ENCODE measurements at places on chromosomes 12 and 14.

- no peak for DNase-seq
Measured at GRCh38 chr12:77324416-77324762, 259.0 kb upstream of the E2F7 start.

- DNase-seq = peak; percentile 88
Measured at GRCh38 chr14:103418481-103418818, 33.2 kb downstream of the MARK3 start.

- no peak for DNase-seq
Measured at GRCh38 chr12:78060186-78060585, 229.5 kb downstream of the NAV3 start.

- DNase-seq = no peak
Measured at GRCh38 chr14:103008768-103009357, 48.5 kb downstream of the CDC42BPB start.

- DNase-seq = no peak
Measured at GRCh38 chr12:124474709-124475108, 92.7 kb downstream of the NCOR2 start.

- no peak for DNase-seq
Measured at GRCh38 chr14:24399999-24400718, 1.4 kb downstream of the NYNRIN start.

DNA sequence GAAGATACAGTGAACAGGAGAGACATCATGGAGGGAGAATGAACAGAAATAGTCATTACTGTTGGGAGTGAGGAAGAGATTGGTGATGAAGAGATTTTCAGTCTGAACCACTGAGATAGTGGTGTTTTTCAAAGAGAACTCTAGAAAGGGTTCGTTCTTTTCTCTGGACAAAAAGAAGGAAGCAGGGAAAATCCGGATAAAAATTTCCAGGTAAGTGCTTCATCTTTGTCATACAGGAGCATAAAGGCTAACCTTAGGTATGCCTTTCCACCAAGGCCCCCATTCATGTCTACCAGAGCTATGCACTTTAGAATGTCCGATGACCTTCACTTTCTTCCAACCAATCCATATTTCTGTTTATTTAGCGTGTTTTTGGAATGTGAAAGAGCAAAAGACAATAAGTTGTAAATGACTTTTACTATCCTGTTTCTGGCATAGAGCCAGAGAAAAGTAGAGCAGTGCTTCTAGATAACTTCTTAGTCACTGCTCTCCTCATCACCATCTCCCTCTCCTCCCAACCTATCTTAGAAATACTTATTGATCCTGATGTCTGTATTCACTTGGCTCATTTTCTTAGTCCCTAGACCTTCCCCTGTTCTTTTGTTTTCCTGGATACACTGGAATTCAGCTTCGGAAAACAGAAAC lies 116.5 kb downstream of the TTC6 start:
- DNase-seq = no peak

- DNase-seq = no peak
Measured at GRCh38 chr12:4277857-4278256, 4.3 kb downstream of the CCND2 start.

DNA sequence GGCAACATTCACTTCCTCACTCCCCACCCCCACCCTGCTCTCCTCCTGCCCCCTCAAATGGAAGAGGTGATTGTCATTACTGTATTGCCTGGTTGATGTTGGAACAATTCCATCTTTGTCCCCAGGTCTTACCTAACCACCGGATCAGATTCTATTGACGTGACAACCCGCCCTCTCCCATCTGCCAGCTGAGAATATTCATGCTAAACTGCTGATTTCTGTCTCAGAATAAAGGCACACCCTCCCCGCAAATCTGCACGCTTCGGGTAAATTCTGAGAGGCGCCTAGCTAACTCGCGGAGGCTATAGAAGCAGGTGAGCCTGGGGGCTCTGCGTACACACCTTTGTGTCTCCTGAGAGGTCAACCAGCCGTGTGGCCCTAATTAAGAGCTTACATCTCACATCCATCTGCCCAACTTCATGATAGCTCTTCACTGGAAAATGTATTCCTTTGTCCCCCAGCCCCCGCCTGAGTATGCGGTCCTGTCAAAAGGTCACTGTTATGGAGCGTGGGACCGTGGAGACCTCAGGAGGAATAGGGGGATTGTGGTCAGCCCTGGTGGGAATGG lies 1054.3 kb downstream of the VRK1 start:
- DNase-seq = no peak

DNA sequence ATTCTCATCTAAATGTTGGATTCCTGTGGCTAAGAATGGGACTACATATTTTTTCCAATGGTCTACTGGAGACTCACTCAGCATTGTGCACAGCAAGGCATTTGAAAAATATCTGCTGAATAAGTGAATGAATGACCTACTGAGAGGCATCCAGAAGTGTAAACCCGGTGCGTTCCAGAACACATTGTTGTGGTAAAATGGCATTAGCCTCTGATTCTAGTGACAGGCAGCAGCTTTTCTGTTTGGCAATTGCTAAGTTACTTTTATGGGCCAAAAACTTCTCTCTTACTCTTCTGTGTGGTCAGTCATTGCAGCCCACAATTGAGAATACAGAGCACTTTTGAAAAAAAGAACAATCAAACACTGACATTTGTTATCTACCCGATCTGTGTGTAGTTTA lies 36.5 kb downstream of the WIF1 start:
- no peak for DNase-seq

- DNase-seq = no peak
Measured at GRCh38 chr12:19759227-19759626, 319.9 kb downstream of the AEBP2 start.

GRCh38 chr14:73553845-73554244 lies 4.9 kb downstream of the HEATR4 start:
- no peak for DNase-seq

- DNase-seq = no peak
Measured at GRCh38 chr12:132067182-132067581, 76.9 kb downstream of the DDX51 start.

DNA sequence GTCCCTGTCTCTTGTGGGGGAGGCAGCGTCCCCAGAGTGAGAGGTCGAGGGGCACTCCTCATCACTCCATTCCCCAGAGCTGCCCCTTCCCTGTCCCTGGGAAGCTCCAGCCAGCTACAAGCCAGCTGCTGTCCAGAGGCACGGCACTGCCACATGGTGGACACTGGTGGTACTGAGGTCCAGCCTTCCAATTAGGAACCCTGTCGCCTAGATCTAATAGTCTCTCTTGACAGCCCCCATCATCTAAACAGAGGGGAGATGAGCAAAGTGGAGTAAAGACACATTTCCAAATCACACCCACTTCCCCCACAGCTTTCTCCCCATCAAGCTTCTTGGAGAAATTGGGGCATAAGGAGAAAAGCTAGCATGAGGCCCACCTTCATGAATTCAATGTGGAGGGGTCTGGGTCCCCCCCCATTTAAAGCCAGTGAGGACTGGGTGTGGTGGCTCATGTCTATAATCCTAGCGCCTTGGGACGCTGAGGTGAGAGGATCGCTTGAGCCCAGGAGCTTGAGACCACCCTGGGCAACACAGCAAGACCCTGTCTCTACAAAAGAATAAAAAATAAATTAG lies 2.1 kb upstream of the INHBE start:
- DNase-seq = peak; percentile 42

DNA sequence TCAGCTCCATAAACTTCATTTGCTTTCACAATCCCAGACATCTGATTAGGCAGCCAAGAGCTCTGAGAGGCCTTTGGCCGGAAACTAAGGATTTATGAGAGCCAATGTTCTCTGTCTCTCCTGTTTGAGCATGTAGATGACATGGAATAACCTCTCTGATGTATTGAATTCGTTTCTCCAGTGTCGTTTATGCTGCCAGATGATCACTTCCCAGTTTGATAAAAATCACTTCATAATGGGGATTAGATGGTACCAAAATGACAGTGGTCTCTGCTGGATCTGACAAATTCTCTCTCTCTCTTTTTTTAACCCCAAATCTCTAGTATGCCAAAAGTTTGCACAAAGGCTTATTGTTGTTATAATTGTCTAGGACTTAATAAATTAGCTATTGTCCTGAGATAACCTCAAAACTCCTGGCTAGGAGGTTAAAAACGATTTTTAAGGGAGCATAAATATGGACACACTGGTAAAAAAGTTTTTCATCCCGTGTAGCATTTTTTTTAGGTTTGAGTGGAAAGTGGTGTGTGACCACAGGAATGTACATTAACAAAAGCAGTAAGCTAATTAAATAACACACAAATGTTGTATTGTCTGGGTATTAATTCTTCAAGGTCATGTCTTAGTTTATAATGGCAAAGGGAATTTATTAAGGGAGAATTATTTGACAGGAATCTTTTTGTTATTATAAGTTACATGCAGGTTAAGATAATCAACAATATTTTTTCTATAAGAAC lies 82.6 kb upstream of the USP44 start:
- DNase-seq = no peak

DNA sequence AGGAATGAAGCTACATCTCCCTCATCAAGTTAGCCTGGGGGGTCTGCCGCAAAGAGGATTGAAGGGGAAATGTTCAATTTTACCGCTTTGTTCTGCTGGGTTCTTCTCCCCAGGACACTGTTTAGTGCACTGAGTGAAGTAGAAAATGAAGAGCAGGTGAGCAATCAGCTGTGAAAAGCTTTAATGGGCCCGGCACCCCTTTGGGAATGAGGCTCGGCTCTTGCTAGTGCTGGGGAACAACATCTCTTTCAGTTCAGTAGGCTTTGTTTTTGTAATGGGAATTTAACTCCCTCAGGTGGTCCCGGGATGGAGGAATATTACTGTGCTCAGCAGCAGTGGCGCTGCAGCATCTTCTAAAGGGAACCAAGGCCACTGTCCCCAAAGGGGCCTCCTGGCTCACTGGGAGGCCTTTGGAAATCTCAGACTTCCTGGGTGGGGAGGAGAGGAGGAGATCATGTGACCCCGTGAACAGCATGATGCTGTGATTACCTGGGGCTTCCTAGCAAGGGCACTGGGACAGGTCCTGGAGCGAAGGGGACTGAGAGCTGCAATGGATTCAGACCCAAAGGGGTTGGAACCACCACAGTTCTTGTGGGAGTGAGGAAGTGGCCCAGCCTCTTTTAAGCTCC lies 85.2 kb upstream of the MAX start:
- no peak for DNase-seq

DNA sequence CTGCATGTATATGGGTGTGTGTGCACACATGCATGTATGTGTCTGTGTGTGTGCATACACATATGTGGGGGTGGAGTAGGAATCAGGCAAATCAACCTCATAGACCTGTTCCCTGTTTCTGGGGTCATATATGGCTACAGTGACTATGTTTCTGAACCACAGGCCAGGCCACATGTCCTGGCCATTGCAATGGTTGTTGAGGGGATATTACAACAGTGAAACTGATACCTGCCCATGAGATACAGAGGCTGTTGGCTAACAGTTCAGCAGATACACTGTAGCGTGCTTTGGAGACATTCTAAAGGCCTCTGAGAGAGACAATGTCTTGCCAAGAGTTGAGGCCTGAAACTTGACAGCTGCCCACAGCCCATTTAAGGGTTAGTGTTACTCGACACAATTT lies 47.3 kb upstream of the FOS start:
- no peak for DNase-seq

DNA sequence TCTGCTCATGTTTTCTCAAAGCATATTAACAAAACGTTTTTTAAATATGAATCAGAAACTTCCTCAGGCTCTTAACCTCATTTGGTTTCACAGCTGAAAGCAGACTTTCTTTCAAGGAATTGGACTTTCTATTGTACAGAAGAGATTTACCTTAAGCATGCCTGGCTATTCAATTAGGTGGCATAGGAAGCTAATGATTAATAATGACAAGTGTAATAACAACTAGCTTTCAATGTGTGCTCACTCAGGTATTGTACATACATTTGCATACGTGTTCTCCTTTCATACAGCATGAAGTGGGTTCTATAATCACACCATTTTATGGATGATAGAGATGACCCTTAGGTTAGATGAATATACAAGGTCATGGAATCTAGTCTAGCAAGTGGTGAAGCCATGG lies 115.7 kb downstream of the ANO6 start:
- no peak for DNase-seq

DNA sequence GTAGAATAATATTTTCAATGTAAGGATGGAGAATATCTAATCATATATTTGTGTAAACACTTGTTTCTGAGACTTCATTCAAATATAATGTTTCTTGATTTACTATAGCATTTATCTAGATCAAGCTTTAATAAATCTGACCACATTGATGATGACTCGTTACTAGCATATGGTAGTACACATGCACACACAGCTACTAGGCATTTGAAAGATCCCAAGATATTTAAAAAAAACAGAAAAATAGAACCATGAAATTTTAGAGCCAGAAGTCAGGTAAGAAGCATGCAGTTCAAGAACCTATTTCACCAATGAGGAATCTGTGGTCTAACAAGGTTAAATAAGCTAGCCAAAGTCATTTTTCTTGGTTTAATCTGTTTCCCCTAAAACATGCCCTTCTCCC lies 32.0 kb downstream of the DCP1B start:
- no peak for DNase-seq

DNA sequence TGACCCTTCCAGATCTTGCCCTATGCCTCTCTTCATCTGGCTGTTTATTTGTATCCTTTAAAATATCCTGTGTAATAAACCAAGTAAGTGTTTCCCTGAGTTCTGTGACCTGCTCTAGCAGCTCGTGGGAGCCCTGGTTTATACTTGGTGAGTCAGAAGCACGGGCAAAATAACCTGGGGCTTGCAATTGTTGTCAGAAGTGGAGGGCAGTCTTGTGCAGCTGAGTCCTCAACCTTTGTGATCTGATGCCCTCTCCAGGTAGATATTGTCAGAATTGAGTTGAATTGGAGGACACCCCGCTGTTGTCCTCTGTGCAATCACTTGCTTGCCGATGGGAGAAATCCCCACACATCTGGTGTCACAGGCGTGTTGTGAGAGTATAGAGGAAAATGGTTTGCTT lies 62.5 kb upstream of the PRICKLE1 start:
- DNase-seq = no peak

DNA sequence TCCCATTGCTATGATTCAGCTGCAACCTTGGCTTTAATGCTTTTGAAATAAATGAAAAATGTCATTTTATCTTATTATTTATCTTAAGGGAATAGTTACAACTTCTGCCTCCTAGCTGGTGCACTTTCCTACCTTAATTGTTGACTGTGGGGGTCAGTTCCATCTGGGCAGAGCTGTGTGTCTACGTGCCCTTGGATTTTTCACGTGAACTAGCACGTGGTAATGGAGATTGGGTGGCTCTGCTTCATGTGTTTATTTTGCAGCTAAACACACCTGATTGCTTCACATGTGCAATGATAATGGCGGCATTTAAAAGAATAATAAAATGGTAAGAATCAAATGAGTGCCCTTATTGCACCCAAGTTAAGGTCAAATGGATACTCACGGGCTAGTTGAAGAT lies 10.6 kb upstream of the PELI2 start:
- DNase-seq = no peak

DNA sequence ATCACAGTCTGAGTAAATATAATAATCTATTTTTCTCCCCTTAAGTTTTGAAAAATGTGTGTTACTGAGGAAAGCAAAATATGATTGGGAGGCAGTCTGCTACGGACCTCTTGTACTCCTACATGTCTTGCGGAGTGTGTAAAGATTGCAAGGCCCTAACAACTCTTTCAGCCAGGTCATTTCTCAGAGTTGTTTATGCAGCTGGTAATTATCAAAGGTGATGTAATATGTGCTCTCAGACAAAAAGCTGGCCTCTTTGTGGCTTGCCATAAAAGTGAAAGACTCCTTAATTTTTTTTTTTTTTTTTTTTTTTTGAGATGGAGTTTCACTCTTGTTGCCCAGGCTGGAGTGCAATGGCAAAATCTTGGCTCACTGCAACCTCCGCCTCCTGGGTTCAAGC lies 40.5 kb upstream of the MON2 start:
- DNase-seq = no peak
